ENCODE measurements at places on chromosomes 12 and 14.

- DNase-seq: no peak
Measured at GRCh38 chr14:29235991-29236390, 469.4 kb downstream of the FOXG1 start.

DNA sequence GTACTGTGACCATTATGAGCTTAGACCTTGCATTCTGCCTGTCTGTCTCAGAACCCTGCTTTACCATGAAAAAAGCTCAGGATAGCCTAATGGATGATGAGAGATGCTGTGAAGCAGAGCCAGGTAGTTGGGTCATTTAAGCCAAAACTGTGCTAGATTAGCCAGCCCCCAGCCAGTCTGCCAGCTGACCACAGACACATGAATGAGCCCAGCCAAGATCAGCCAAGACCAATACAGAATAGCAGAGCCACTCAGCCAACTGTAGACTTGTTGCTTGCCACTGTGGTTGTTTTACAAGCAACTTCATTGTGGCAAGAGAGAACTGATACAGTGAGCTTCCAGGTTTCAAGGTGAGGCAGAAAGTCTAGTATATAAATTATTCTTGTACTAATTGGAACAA, 12.8 kb upstream of the UTP20 start:
- no peak for DNase-seq

- DNase-seq: peak; percentile 86
Measured at GRCh38 chr14:54805445-54806322, 96.9 kb downstream of the GCH1 start.

DNA sequence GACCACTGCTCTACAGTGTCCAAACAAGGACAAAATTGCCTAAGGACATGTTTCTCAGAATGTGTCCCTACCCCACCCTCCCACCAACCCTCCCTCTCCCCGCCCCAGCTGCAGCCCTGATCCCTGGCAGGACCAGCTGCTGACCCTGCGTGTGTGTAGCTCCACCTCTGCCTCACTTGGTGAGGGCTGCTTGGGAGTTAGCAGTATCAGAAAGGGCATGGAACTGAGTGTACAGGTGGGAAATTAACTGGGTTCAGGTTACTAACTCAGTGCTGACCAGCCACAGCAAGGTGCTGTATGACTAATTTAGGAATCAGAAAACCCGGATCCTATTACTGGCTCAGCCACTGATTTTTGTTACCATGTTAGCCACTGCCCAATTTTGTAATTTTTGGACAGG, 11.3 kb upstream of the PLEKHD1 start:
- no peak for DNase-seq

- no peak for DNase-seq
Measured at GRCh38 chr12:95976416-95976832, 19.7 kb downstream of the HAL start.

DNA sequence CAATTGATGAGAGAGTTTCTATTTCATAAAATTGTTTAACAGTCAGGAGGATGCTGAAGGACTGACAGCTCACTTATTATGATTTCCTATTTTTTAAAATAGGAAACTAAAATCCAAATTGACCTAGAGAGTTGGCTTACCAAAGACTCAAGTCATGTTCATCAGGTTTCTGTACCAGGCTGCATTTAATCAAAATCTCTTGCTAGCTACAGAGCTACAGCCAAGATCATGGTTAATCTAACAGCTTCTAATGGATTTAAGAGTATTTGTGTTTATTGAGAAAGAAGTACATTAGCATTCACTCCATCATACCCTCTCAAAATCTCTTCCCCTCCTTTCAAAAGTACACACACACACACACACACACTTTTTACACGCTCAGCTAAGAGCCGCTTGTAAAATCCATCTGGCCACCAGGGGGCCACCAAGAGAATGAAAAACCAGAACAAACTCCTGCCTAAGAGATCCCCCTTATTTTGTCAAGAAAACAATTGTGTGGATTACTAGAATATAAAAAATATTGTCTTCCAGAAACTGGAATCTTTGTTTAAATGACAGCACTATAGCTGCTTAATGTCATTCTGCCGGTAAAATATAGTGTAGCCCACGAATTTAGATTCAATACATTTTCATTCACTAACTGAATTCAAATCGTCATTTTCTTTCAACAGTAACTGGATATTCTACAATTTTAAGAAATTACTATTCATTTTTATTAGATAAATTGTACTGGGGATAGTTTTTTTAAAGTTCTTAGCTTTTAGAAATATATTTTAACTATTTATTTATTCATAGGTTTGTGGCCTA, 334.0 kb downstream of the BTG1 start:
- DNase-seq: peak; percentile 70

GRCh38 chr14:31787377-31787776, 226.2 kb downstream of the NUBPL start:
- DNase-seq: no peak

DNA sequence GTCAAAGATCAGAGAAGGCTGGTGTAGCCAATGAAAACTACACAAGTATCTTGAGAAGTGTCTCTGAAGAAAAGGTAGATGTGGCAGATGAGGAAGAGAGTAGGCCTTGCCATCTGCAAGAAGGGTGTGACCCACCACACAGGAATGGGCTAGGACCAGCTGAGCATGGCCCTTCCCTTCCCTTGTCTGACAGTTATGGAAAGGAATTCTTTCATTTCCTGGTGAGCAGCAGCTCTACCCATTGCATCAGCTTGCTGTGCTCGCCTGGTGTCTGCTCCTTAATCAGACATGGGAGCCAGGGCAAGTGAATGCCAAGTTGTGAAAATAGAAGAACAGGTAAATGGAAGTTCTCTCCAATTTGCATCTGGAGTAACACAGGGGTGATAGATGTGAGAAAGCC, 145.2 kb upstream of the KRR1 start:
- DNase-seq: no peak

- no peak for DNase-seq
Measured at GRCh38 chr12:93520454-93520853, 52.0 kb upstream of the SOCS2 start.

- DNase-seq: no peak
Measured at GRCh38 chr12:11840366-11840765, 190.9 kb downstream of the ETV6 start.

GRCh38 chr12:57243521-57244311, 7.3 kb downstream of the STAC3 start:
- peak; percentile 81 for DNase-seq

DNA sequence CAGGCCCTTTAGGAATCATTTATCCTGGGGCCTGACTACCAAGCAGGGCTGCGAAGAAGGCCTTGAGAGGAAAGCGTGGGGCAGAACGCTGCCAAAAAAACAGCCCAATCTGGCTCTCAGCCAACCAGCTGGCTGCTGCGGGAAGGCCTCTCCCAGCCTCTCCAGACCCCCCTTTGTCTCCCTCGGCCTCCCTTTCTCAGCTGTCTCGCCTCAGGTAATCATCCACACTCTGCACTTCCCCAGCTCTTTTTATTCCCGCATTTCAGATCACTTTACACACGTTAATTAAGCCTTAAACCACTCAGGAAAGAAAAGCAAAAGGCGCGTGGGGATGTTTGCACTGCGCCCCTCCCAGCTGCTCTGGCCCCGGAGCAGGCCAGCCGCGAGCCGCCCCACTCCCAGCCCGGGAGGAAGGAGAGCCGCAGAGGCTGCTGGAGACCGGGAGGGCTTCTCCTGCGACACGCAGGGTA, 208.2 kb upstream of the FOXN3 start:
- DNase-seq: peak; percentile 47

GRCh38 chr14:86865934-86866333, 1127.0 kb downstream of the GALC start:
- DNase-seq: no peak

DNA sequence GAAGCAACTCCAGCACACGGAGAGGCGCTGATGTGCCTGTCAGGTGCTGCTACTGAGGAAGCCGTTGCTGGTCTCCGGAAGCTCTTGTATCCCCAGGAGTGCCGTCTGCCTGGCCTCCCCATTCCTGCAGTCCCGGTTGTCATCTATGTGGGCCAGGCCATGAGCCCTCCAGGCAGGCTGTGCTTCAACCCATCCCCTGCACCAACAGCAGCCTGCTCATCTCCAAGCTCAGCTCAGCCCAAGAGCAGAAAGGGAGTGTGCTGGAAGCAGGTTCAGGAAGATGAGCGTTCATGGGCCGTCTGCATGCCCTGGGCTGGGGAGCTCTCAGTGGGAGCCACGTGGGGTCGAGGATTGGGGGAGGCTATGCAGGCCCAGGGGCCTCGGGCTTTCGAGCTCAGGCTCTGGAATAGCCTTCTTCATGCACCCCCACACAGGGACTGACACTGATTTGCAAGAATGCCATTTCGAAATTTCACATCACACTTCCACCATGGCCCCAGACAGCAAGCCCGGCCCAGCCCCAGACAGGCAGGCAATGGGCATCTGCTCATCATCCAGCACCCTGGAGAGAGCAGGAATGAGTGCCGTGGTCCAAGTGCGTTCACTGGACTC, 164.5 kb downstream of the KIF26A start:
- no peak for DNase-seq

- no peak for DNase-seq
Measured at GRCh38 chr14:64088647-64088964, 205.6 kb downstream of the ESR2 start.

DNA sequence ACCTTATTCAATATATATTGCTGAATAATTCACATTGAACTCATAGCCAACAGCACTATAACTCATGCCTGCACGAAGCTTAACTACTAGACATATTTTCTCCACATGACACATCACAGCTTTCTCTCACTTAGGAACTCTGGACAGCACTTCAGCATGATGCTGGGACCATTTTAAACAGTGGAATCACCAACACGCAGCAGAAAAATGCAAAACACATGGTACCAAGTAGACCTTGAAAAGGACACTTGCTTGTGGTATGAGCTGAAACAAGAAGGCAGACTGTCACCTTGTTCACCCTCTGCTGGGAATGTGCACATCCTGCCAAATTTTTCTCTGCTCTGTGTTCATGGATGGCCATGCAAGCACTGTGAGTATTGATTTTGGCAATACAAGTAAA, 34.8 kb upstream of the CD9 start:
- DNase-seq: no peak

DNA sequence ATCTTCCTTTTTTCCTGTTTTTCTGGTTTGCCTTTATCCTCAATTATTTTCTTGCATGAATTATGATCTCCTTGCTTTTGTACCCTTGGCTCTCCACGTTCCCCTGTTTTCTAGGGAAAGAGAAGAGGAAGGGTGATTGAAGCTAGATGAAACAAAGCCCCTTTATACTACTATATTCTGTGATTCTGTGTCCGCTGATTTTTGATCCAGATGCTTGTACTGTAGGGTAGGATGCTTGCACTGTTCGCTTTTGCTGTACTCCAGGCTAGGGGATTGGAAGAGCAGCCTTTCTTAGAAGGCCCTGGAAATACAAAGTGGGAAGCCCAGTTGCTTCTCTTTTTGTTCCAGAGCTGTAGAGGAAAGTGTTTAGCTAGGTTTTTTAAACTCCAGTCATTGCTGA, 35.1 kb upstream of the KLHDC2 start:
- DNase-seq: no peak

GRCh38 chr12:10406725-10407124, 2.8 kb downstream of the KLRC4 start:
- no peak for DNase-seq

GRCh38 chr12:132619386-132620112, 973 bp downstream of the P2RX2 start:
- DNase-seq: peak; percentile 14

GRCh38 chr14:24435192-24435810, 5.5 kb downstream of the KHNYN start:
- no peak for DNase-seq

GRCh38 chr12:67541625-67541991, 106.9 kb upstream of the DYRK2 start:
- DNase-seq: no peak

GRCh38 chr12:109652233-109652976, 61.2 kb upstream of the FAM222A start:
- DNase-seq: peak; percentile 49

DNA sequence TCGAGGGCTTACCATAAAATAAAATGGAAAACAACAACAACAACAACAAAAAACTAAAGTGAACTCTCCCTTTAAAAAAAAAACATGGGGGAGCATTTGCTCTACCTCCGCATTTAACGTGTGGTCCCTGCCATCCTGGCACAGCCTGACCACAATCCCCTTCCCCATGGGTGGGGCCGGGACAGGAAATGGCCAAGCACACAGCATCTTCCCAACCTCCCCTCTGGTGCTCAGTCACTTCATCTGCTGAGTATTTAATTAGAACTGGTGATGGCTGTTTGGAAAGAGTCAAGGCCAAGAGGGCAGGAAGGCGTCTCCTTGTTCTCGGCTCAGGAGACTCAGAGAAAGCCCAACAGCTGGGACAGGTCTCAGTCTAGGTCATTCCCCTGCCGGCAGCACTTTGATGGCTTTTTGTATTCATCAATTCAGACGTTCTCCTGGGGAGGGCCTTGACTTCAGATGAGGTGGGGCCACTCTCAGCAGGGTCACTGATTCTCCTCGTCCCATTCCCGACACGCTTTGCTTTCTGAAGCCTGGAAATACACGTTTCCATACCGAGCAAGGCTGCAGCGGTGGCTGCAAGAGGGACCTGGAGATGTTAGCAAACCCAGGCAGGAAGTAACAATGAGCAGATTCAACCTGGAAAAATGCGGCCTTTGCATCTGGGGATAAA, 44.4 kb downstream of the ANO2 start:
- DNase-seq: no peak

GRCh38 chr14:103624860-103625259, 4.2 kb upstream of the KLC1 start:
- peak; percentile 57 for DNase-seq

- DNase-seq: peak; percentile 44
Measured at GRCh38 chr14:106694638-106695393, 1168.4 kb downstream of the TMEM121 start.

- DNase-seq: no peak
Measured at GRCh38 chr14:60758885-60759284, 24.3 kb downstream of the MNAT1 start.

GRCh38 chr14:89870316-89870715, 84.2 kb downstream of the EFCAB11 start:
- DNase-seq: no peak

- DNase-seq: no peak
Measured at GRCh38 chr14:104724981-104725771, 1.1 kb downstream of the ADSS1 start.

- DNase-seq: no peak
Measured at GRCh38 chr14:105064721-105065143, 498 bp downstream of the GPR132 start.

GRCh38 chr14:69726761-69727511, 40.0 kb upstream of the SRSF5 start:
- DNase-seq: peak; percentile 84

GRCh38 chr12:6041891-6042290, 82.6 kb downstream of the VWF start:
- DNase-seq: no peak

- DNase-seq: no peak
Measured at GRCh38 chr14:94771906-94772490, 2.1 kb upstream of the GSC start.
